Lung (tissue), 17 donors: ENCODE measurements at places on chromosomes 12 and 14.
A peak's percentile ranks its signal among the peaks of the same experiment; 100 is the strongest.

GRCh38 chr12:30548203-30548602, 147.5 kb downstream of the IPO8 start:
- DNase-seq = peak; percentile 25

GRCh38 chr12:47121146-47121545, 41.4 kb upstream of the AMIGO2 start:
- no peak for DNase-seq

GRCh38 chr12:103399986-103400385, 95.8 kb downstream of the C12orf42 start:
- DNase-seq = no peak

GRCh38 chr14:59679872-59680271, 103.3 kb upstream of the CCDC175 start:
- peak; percentile 38 for DNase-seq

DNA sequence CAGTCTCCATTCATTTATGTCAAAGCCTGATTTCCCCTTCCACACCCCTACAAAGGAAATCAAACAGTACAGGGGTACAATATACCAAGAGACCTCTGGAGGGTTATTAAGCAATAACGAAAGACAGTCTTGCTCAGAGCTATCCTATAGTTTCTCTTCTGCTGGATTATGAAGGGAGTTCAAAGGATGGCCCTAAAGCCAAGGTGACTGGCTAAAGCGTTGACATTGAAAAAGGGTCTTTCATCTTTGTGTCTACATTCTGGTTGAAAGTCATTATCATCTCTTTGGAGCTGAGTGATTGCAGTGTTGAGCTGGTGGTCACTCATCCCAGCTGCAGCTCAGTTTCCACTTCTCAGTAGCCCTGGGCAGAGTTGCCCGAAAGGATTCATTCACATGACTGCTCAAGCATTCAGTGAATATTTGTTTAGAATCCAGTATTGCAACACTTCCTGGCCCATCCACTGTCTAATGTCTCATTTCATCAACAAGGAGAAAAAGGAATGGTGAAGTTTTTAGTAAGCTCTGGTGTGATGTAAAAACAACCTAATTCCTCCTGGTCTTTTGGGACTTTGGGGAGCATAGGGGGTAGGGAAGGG, 19.2 kb upstream of the TBX5 start:
- DNase-seq = peak; percentile 86

- no peak for DNase-seq
Measured at GRCh38 chr12:116393859-116394650, 116.6 kb upstream of the MED13L start.

DNA sequence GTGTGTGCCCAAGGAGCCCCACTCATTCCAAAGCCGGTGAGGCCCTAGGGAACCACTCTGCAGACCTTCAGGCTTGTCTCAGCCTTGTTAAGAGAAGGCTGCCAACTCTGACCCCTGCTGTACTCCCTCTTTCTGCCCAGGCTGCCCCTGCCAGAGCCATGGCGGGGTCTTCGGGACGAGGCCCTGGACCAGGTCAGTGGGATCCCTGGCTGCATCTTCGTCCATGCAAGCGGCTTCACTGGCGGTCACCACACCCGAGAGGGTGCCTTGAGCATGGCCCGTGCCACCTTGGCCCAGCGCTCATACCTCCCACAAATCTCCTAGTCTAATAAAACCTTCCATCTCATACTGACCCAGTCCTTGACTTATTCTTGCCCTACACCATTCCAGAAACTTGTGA, 7.3 kb downstream of the MYG1 start:
- no peak for DNase-seq

DNA sequence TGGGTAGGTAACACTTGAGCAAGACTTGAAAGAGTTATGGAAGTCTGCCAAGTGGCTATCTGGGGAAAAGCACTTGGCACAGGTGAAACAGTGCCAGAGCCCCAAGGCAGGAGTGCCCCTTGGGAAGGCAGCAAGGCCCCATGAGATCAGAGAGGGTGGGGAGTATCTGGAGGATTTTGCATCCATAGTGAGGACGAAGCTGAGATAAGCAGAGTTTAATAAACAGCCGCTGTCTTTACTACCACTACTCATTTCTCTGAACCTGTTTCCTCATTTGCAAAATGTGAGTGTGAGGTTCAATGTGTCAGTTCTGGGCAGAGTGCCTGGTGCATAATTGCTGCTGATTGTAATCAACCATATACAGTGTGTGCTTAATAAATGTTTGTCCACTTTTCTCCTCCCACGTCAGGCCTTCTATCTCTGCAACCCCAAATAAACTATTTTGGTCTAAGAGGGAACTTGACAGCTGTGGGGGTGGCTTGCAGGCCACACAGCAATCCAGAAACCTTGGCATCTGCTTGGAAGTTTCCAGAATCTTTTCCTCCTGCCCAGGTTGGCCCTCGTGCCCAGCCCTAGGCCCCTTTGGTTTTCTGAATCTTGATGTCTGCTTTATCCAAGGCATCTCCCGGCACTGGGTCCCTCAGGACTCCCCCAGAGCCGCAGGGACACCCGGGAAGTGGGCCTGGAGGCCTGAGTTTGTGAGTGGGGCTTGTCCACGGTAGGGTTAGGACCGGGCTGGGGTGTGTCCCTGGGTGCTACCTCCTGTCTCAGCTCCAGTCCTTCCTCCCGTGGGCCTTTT, 4.5 kb downstream of the ABCB9 start:
- DNase-seq = no peak

GRCh38 chr12:31057671-31058070, 16.0 kb upstream of the DDX11 start:
- no peak for DNase-seq

- DNase-seq = no peak
Measured at GRCh38 chr12:9782547-9783382, 22.1 kb upstream of the CD69 start.

DNA sequence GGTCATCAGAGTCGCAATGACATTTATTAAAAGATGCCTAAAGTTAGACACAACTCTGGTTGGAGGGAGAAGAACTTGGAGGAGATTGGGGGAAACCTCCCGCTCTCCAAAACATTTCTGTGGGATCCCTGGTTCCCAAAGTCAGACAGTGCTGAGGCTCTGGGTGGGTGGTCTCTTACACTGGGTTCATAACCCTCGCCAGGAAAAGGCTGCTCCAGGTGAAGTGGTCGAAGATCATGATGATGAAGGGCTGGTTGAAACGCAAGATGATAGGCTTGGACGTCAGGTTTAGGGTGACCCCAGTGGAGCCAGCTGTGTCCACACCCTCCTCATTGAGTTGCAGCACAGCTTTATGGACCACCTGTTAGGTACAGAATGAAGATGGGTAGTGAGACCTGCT, 11.2 kb upstream of the SERPINA10 start:
- DNase-seq = no peak

GRCh38 chr12:124423761-124424515, 129.0 kb downstream of the RFLNA start:
- DNase-seq = no peak

- DNase-seq = no peak
Measured at GRCh38 chr12:26488351-26488750, 293.0 kb downstream of the SSPN start.

- no peak for DNase-seq
Measured at GRCh38 chr12:97784904-97785303, 322.3 kb downstream of the RMST start.

- DNase-seq = no peak
Measured at GRCh38 chr14:103697206-103697602, 18.0 kb downstream of the XRCC3 start.

DNA sequence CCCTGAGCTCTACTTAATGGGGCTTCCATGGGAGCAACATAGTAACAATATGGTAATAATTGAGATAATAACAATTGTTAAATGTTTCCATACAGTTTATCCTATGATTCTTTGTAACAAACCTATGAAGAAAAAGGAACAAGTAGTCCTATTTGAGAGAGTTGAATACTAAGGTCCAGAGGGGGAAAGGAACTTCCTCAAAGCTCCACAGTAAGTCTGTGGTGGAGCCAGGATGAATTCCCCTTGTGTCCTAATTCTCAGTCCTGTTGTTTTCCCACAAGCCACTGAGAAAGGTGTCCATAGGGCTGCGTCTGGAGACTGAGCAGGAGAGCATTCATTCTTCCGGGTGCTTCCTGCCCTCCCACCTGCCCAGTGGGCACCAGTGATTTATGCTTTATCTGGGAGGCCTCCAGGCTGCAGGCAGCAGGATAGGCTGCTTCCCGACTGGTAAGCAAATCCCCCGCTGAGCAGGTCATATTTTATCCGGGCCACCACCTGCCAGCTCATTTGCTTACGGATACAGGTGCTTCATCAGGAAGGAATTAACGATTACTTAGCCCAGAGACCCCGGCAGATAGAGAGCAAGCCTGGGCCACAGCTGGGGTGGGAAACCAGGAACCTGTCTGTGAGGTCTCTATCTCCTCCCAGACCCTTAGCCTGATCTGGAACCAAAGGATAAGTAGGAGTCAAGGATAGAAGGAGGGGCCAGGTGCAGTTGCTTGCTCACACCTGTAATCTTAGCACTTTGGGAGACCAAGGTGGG, 33.9 kb upstream of the FAM222A start:
- DNase-seq = no peak

- DNase-seq = no peak
Measured at GRCh38 chr12:48750769-48751356, 34.4 kb upstream of the CCNT1 start.

DNA sequence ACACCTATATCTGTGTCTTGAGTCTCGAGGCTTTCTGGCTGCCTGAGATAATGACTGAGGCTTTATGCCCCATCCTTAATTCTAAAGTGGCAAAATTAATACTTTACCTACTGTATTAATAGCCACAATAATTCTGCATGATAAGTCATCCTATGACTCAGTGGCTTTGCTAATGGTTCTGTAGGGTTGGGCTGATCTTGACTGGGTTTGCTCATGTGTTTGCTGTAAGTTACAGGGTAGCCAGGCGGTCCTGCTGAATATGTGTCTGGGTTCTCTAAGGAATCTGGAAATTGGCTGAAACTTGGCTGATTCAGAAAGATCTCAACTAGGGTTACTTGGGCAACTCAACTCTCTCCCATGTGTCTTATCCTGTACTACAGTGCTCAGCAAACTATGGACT, 21.7 kb downstream of the MGST1 start:
- DNase-seq = no peak

DNA sequence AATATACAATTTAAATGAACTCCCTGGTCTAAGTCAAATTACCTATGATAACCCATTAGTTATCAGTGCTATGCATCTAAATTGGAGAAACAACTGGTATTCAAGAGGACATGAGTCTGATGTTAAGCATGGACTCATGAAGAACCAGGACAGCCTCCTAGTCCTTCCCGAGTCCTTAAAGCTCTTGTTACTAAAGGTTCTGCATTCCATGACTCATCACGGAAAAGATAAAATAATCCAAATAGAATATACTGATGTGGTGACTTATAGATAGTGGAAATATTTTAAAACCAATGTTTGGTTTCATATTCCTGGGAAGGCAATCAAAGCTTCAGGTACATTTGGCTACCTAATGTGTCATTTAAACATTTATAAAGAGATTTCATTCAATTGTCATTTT, 117.2 kb upstream of the PMCH start:
- DNase-seq = no peak

DNA sequence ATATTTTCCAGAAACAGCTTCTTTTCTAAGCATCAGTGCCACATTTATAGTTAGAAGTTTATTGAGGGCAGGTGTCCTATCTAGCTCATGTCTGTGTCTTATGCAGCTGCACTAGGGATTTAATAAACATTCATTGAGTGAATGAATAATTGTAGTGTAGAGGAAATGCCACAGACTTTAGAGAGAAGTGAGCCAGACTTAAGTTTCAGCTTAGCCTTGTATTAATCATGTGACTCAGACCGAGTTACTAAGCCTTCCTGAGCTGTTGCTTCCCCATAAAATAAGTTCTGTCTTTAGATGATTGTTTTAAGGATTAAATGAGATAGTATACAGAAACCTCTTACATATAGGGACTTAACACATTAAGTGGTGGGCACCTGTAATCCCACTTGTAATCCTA, 236.1 kb upstream of the DDHD1 start:
- no peak for DNase-seq

- no peak for DNase-seq
Measured at GRCh38 chr12:124386059-124386458, 91.2 kb downstream of the RFLNA start.
